ENCODE measurements at places on chromosomes 2 and 18.
A peak's percentile ranks its signal among the peaks of the same experiment; 100 is the strongest.

DNA sequence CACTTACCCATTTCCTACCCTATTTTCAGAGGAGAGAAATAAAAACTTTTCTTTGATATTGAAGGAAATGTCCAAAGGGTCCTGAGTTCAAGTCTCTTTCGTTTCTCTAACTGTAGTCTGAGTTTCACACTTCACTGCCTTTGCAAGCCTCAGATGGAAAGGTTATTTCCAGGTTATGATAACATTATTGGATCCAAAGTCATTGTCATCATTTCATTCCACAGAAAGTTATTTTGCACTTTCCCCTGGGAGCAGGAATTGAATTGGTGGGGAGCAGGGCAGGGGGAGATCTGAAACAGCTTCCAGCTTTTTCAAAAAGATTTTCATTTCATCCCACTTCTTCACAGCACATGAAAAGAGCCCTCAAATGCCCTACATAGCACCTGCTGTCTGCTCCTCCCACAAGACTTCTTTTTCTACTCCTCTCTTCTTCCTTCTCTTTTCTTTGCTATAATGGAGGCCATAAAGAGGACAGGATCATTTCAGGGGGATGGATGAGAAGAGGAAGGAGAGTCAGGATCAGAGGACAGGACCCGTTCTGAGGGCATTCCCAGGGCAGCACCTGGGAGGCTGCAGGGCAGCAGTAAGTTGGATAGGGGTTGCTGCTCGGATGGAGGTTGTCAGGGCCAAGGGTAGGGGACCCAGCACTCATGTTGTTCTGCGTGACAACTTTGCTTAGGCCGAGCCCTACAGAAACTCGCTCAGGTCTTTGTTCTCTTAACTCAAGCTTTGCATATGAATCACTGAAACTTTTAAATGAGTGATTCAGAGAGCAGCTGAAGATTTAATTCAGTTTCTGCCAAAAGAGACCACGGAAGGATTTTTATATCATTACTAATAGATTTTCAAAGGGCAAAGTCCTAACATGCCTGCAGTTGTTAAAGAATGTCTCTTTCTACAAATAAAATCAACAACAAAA is 11.4 kb upstream of the GALNT5 start:
- DNase-seq = no peak

- peak; percentile 62 for DNase-seq
These were observed 96.6 kb downstream of the MBD2 start for GRCh38 chr18:54127759-54128378.

DNA sequence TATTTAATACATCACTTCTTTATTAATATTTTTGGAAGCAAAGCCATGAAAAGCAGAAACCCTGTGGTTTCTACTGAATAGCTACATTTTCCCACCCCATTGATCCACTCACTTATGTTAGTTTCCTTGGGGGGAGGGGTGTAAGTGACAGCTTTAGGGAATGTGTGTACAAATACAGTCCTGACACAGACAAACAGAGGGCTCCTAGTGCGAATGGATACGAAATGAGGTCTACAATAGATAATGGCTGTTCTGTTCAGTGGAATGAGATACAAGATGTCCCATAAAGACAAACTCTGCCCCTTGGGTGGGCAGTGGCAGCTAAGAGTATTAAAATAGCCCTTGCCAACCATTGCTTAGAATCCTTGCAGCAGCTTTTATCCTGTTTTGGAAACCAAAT is 312.9 kb downstream of the NCKAP5 start:
- DNase-seq = no peak

DNA sequence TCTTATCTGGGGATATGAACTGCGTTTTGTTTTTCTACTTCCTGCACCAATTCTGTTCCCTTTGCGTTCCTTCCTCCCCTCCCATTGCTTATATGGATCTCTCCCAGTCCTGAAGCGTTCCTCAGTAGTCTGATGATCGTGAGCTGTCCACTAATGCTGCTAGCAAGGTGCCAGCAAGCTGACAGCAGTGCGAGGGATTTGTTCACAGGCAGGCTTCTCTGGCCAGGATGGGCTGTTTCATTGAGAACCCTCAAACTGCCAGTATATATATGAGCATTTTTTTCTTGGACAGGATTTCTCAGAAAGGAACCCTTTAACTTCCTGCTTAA is 40.1 kb downstream of the GTF3C3 start:
- DNase-seq = no peak

GRCh38 chr2:216300906-216301305 is 71.4 kb downstream of the MARCHF4 start:
- DNase-seq = no peak

DNA sequence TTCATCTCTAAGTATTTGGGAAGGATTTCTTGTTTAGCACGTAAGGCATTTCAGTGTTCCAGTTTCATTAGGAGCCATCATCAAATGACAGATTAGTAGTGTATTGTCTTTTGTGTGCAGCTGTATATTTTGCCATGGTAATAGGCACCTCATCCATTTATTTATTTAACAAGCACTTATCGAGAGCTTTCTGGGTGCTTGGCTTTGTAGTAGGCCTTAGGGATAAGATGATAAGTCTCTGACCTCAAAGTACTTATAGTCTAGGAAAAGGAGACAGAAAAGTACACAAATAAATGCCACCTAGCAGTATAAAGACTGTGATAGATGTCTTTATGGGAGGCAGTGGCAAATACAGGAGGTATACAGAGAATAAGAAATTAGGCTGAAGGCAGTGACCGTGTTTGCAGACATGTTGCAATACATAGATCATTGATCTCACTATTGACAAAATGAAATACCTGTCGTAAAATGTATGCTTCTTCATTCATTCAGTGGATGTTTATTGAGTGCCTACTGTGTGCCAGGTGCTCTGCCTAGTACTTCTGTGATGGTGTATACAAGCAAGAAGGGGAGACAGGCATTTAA is 265.9 kb downstream of the SETBP1 start:
- no peak for DNase-seq

DNA sequence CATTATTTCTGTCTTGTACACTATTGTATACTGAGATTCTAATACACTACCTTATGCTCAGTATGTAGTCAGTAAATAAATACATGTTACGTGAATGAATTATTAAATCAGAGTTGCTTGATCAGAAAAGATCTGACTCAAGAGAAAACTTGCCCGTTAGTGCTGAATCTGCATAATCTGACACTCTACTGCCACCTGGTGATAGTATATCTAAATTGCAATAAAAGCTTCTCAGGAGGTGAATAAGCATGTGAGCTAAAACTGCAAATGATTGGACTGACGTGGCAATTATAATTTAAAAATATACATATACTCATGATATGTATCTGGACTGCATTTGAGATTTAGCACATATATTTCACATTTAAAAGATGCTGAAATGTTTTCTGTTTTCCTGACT is 70.4 kb downstream of the KIAA1328 start:
- peak; percentile 43 for DNase-seq

- DNase-seq = no peak
These were observed 23.7 kb downstream of the CYP27A1 start for GRCh38 chr2:218805627-218806026.
